ENCODE measurements at places on chromosomes 4 and X.

DNA sequence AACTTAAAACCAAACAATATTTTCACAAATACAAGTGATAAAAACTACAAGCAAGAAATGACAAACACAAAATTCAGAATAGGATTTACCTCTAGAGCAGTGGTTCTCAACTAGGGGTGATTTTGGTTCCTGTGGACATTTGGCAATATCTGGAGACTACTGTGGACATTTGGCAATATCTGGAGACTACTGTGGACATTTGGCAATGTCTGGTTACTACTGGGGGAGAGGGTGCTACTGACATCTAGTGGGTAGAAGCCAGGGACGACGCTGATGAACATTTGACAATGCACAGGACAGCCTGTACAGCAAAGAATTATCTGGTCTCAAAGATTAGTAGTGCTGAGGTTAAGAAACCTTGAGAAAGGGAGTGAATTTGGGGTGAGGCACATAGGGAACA is 169.8 kb downstream of the CLCN4 start:
- DNase-seq: no peak

- DNase-seq: no peak
Measured at GRCh38 chr4:11743236-11743635, 314.5 kb upstream of the HS3ST1 start.

DNA sequence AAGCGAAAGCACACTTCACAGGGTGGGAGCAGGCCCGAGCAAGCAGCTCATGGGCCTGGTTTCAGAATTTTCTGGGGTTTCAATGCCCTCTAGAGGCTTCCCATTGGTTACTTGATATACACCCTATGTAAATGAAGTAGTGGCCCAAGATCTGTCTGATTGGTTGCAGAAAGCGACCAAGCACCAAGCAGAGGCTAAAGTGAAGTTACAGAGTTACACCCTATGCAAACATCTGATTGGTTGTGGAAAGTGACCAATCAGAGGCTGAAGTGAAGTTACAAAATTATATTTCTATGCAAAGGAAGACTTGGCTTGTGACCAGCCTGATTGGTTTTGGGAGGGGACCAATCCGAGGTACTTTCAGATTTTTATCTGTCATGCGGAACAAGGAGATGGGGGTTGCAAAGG is 8.2 kb downstream of the FHIP1A start:
- DNase-seq: no peak

- no peak for DNase-seq
Measured at GRCh38 chr4:154911097-154911496, 130.0 kb downstream of the RBM46 start.

DNA sequence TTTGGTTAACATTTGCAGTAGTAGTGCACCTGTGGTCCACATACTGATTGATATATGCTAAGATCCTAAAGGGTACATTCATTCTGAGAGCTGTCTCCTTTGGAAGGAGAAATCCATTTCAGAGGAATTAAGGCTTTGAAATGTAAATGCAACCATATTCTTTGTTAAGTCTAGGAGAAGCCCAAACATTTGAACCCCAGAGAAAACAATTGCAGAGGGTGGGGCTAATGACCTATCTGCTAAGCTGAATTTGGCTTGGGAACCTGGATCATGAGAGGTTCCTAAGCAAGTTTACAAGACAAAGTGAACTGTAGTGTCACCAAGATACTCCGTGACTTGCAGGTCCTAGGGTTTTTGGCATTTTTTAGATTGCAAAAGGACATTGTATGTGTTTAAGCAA is 41.2 kb downstream of the LAS1L start:
- DNase-seq: no peak

DNA sequence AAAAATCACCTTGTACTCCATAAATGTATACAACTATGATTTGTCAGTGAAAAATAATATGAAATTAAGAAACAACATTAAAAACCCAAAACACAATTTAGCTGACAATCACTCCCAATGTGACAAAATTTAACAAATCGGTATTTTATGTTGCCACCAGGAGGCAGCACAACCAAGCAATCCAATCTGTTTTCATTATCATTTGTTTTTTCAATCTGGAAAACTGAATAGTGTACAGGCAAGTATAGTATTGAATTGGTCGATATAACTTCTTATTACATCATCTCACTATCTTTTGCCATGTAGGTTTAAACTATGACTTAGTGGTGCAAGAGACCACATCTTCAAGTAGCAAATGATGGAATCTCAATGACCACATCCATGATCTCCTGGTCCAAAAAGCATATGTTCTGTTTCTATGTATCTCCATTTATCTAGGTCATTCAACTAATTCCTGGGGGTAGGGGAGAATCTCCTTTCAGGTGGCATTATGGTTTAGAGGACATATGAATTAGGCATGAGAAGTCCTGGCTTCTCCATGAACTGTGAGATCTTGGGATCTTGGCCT is 112.9 kb upstream of the AGA start:
- DNase-seq: peak; percentile 40

Measured in activated CD4-positive, alpha-beta T cell treated with anti-CD3 and anti-CD28 coated beads, Interleukin-2, amount 50 U/mL, for 48 hours (primary cell).